ENCODE measurements at places on chromosomes 5 and 9.
A peak's percentile ranks its signal among the peaks of the same experiment; 100 is the strongest.

DNA sequence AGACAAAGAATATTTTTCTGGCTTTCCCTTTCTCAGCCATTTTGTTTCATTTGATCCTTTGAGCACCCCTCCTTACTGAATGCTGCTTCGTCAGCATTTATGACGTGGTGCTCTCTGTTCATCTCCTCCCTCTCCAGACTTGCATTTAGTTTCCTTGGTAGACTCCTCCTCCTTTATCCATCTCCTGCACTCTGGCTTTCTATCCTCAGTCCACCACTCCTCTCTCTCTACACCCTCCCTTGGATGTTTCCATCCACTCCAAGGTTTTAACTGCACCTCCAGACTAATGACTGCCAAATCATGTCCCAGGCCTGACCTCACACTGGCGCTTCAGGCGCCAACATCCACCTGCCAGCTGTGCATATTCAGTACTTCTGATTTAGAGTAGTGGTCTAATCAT is 245.4 kb downstream of the RAB3C start:
- no peak for DNase-seq

DNA sequence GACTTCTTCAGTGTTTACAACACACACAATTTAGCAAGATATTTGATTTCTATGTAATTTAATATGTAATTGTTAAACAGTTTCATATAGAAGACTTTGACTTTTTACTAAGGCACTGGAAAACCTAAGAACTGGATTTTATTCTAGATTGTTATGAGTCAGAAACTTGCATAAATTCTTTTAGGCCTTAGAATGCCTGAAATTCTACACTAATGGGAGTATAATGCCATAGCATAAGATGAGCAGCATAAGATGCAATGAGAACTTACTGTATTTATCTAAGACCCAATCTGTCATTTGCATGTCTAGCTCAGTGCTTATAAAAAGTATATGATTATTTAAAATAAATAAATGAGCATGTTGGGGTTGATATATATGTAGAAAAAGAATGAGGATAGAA is 285.2 kb downstream of the CDH12 start:
- no peak for DNase-seq

DNA sequence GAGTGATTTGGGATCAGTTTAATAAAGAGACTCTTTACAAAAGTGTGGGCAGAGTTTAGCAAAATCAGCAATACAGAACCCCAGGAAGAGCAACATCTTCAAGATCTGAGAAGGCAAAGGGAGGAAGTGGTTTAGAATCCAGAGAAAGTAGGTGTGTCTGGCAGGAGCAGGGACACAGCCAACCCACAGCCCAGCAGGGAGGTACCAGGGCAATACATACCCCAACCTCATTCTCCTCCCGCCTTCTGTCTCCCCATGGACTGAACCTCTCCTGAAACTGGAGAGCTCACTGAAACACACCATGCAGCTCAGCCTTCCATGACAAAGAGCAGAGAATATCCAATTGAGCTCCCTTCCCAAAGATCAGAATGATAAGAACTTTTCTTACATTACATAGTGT is 283.4 kb downstream of the PRELID2 start:
- no peak for DNase-seq

DNA sequence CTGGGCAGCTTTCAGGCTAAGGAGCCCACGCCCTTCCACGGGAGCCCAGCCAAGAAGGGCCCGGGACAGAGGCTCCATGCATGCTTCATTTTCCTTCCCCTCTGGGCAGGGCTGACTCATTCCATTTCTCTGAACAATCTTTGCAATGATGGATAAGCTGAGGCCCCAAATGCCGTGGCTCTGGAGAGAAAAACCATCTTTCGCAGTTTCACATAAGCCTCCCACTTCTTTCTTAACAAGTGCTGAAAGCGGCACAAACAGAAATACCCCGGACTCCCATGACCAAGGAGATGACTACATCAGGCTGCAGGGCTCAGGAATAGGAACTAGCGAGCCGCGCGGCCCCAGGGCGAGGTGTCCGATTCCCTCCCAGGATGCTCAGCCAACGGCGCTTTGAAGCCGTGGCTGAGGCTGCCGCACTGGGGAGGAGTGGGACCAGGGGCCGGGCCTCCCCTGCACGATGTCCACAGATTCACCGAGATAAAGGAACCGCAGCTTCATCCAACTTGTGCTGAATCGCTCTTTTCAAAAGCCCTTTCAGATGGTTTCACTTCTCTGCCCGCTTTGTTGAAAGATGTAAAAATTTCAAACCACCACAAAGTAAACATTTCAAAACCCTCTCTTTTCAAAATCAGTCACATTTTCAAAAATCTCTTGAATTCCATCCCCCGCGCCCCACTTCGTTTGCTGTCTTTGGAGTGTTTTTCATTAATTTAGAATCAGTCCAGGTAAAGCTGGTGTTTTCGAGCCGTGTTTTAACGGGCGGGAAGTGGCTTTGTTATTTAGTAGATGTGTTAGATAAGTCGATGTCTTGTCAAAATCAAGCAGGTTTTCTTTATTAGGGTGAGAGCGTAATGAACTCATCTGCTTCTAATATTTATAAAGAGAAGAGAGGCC is 96.5 kb upstream of the LMX1B start:
- peak; percentile 92 for DNase-seq

All from inflammatory macrophage (primary cell).